Cortex of kidney (tissue), 1 donor: ENCODE measurements at places on chromosomes 3 and 15.
A peak's percentile ranks its signal among the peaks of the same experiment; 100 is the strongest.

DNA sequence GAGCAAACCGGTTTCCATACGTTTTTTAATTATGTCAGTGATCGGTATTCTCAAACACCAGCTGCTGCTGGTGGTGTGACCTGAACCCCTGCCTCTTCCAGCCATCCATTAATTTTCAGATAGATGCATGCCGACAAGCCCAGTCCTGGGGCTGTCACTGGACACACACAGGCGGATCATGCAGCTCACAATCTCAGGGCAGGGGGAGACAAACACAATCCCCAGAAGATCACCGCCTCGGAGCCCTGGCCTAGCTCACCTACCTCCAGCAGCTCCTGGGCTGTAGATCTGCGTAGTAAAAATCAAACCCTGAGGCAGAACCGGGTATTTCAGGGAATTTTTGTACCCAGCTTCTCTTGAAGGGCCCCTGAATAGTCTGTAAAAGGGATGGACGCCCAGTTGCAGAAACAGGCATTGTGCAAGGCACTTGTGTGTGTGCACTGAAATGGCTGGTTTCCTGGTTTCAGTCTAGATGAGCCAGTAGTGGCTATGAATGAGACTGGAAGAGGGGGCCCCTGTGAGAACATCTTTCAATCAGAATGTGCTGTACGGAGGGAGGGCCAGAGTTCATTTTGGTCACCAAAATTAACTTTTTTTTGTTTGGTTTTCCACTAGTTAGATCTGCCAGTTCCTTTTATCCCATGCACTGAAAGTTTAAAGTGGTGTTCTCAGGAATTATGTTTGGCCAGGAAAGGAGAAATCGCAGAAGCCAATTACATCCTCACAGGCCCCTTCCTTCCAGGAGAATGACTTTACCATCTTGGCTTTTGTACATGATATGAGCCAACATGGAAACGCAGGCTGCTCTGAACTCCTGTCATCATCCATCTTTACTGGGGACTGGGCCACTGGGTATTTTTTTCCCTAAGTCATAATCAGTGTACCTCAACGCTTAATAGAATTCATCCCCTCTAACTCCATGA is 55.0 kb upstream of the RPL32 start:
- DNase-seq: no peak

DNA sequence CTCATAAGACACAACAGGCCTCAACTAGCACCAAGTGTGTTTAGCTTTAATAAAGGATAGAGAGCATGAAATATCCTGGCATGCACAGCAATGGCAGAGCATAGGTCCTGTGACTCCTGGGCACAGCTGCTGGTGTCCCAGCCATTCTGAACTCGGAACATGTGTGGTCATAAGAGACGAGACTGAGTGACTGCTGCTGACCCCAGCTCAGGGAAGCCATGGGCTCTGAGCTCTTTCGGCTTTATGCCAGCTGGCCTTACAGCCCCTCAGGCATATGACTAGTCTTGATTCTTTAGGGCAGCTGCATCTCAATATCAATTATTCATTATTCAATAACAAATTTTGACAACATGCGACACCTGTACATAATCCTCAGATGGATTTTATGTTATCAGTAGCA is 62.4 kb upstream of the TOPAZ1 start:
- DNase-seq: no peak

GRCh38 chr3:71636482-71636881 is 53.0 kb upstream of the FOXP1 start:
- DNase-seq: no peak

GRCh38 chr3:13028010-13028821 is 45.0 kb downstream of the IQSEC1 start:
- DNase-seq: no peak

GRCh38 chr3:39592311-39593050 is 125.0 kb downstream of the MOBP start:
- DNase-seq: no peak

GRCh38 chr15:62625429-62626033 is 417.0 kb upstream of the TPM1 start:
- DNase-seq: no peak

DNA sequence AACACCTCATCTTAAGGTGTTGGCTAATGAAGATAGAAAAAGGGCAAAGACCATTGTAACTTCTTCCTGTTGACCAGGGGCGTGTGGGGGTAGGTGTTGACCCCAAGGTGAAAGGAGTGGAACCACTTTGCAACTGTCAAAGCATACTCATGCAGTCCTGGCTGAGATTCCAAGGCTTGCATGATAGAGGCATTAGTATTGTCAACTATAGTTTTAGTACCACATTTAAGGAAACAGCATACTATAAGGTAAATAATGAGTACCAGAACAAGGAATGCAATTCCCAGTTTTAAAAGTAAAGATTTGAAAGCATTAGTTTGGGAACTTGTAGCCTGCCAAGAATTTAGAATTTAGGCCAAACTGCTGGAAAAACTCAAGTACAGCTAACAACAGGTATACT is 27.8 kb upstream of the ADGRG7 start:
- DNase-seq: no peak

DNA sequence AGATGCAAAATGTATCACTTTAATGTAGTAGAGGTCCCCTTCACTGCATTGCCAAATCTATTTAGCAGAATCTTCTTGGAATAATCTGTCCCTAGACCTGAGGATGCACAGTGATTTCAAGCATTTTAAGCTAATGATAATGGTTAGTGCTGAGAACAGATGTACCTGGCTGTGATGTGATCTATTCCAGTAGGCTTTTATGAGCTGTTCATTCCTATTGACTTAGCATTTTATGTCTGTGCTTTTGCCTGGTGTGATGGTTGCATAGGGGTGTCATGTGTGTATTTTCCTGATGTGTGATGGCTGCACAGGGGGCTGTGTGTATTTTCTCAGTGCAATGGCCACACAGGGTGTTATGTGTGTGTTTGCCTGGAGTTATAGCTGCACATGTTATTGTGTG is 272.9 kb downstream of the TIGIT start:
- DNase-seq: no peak

GRCh38 chr3:43106293-43106628 is 382 bp upstream of the POMGNT2 start:
- no peak for DNase-seq

- no peak for DNase-seq
Observed at GRCh38 chr15:57158997-57159668, 217.2 kb upstream of the CGNL1 start.

- DNase-seq: no peak
Observed at GRCh38 chr3:44337248-44337785, 1.2 kb upstream of the TCAIM start.

- DNase-seq: no peak
Observed at GRCh38 chr3:45878124-45878523, 8.2 kb upstream of the CCR9 start.

DNA sequence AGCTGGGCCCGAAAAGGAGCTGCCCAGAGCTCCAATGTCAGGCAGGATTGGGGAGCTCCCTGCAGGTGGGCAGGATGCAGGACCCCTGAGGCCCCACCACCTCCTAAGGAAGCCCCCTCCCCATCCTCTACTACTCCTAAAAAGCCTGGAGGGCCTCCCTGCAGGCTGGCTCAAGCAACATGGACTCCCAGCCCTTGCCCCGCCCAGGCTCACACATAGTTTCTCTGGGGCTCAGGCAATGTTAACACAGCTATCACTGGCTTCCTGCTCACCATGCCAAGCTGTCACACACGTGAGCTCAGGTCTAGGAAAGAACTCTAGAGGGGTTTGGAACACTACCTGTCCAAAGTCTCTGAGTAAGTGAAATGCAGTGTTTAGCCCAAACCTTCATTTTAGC is 65.4 kb upstream of the ZNF148 start:
- no peak for DNase-seq

DNA sequence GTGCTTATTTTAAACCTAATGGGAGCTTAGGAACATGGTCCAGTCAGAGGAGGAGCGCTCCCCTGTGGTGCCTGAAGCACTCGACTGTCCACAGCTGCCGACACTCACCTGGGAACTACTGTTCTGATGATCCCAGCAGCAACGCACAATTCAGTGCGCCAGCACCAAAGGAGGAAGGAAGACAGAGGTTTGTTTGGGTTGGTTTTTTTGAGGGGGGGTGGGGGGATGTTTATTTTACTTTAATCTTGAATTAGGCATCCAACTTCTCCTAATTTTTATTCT is 48.8 kb upstream of the VGLL4 start:
- DNase-seq: no peak

- no peak for DNase-seq
Observed at GRCh38 chr3:187130346-187131066, 8.8 kb downstream of the RPL39L start.

GRCh38 chr3:131361464-131362421 is 19.8 kb upstream of the NUDT16 start:
- DNase-seq: peak; percentile 29

DNA sequence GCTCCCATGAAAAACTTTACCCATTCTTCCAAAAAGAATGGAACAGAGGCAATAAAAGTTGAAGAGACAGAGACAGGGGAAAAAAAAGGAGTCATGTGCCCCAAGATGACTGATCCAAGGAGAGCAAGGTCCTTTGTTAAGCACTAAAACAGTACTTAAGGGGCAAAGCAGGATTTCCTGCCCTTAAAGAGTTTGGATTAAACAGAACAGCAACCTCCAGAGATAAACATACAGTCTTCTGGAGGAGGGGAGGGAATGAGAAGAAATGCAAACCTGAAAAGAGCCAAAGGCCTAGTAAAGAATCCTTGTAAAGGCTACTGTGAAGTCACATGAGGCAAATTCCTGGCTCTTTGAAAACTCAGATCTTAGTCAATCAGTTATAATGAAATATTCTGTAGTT is 38.2 kb downstream of the SHQ1 start:
- DNase-seq: no peak

- DNase-seq: no peak
Observed at GRCh38 chr15:70319466-70319865, 221.7 kb upstream of the TLE3 start.

GRCh38 chr3:98630416-98630815 is 37.0 kb upstream of the CPOX start:
- no peak for DNase-seq

- no peak for DNase-seq
Observed at GRCh38 chr3:129557548-129557894, 14.5 kb downstream of the H1-8 start.

DNA sequence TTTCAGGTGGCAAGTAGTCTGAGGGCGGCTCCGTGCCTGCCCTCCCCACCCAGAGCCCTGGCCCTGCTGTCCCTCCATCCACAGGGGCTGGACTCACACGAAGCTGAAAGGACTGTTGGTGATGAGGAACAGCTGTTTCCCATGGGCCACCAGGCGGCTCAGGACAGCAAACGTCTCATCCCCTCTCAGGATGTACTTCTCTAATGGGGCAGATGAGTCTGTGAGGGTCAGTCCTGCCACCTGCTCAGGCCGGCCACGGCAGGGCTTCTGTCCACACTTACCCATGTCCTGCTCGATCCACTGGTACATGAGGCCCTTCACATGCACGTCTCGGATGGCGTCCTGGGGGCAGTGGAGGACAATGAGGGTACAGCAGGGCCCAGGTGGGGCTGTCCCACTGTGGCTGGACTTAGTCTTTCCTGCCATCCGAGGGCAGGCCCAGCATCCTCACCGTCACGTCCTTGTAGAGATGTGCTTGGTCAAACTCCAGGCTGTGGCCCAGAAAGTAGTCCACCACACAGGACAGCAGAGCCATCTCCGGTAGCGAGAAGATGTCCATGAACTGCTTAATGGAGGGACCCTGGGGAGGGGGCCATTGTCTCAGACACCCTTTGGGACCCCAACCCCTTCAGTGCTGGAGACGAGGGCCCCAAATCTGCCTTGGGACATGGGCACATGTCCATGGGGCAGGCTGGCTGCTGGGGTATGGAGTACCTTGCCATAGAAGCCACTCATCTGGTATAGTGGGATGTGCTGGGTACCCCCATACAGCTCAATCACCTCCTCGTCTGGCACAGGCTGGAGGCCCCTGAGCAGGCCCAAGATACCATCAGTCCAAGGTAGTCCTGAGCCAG is 5.7 kb downstream of the NT5DC2 start:
- no peak for DNase-seq

DNA sequence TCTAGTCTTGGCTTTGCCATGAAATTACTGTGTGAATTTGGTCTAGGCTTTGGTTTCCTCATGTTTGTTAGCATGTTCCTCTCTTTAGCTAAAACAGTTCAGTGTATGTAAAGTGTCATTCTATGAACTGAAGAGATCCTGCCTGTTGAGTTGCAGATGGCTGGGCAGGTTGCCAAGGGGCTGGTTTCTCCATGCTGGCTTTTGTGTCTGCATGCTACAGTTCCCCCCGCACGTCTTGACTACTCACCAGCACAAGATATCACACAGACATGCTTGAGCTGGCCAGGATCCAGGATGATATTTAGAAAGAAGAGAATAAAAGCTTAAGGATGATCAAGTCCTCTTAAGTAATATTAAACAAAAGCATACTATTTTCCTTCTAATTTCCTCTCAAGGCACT is 90.2 kb downstream of the CERS3 start:
- no peak for DNase-seq

- DNase-seq: no peak
Observed at GRCh38 chr3:129413687-129414506, 14.5 kb downstream of the EFCAB12 start.

- DNase-seq: no peak
Observed at GRCh38 chr3:54968546-54969172, 40.8 kb upstream of the LRTM1 start.

GRCh38 chr15:86040356-86041033 is 39.2 kb upstream of the AGBL1 start:
- DNase-seq: no peak

- DNase-seq: no peak
Observed at GRCh38 chr15:96720251-96720650, 389.8 kb downstream of the NR2F2 start.

GRCh38 chr3:181252631-181253030 is 263.1 kb upstream of the DNAJC19 start:
- DNase-seq: no peak

- DNase-seq: no peak
Observed at GRCh38 chr3:163946785-163947184, 1131.5 kb downstream of the SI start.

- DNase-seq: no peak
Observed at GRCh38 chr3:151483961-151484520, 23.2 kb upstream of the IGSF10 start.

DNA sequence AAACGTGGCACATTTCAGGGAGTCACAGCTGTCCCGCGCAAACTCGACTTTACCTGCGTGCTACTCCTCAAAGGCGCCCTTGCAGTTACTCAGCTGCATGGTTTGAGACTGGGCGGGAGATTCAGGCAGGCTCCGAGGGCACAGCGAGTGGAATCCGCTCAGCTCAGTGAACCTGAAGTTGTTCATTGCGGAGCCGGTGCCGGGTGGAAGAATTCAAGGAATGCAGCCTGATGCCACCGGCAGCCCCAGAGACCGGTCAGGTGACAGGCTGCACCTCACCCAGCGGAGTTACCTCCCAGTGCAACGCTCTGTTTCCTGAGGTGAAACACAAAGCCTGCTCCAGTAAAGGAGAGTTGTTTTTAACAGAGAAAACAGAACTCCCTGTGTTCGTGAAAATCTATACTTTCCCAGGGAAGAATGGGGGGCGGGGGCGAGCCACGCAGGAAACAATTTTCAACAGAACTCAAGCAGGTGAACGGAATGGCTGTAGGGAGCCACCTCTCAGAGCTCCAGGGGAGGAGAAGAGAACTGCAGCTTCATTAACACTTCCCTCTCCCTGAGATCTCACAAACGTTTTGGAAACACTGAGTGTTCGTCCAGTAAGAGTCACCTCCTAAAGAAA is 3.8 kb downstream of the VEPH1 start:
- DNase-seq: no peak

- DNase-seq: no peak
Observed at GRCh38 chr3:164515256-164515655, 563.0 kb downstream of the SI start.

- no peak for DNase-seq
Observed at GRCh38 chr3:49454458-49454857, 15.6 kb upstream of the DAG1 start.

- no peak for DNase-seq
Observed at GRCh38 chr3:1355691-1356090, 262.9 kb downstream of the CNTN6 start.

- DNase-seq: no peak
Observed at GRCh38 chr3:42693530-42693930, 8.2 kb downstream of the KLHL40 start.
